ENCODE measurements at places on chromosomes 3 and 15. TPM values are rescaled to one million over a fixed set of nuclear protein-coding genes. Genes with fewer than 3 reads are reported as not detected.

SOX14 gene
- not detected for total RNA-seq

EPHB3 gene
- total RNA-seq = 1.3 TPM

AMT gene
- 1.1 TPM for total RNA-seq

IMPG2 gene
- total RNA-seq = not detected

AMIGO3 gene
- 4.9 TPM for total RNA-seq

HTR3E gene
- total RNA-seq = not detected

TAGLN3 gene
- total RNA-seq = not detected

TMEM207 gene
- total RNA-seq = not detected

MED12L gene
- 1.8 TPM for total RNA-seq

GCNT3 gene
- total RNA-seq = not detected

POC1A gene
- 1.1 TPM for total RNA-seq

NPAP1 gene
- not detected for total RNA-seq

ROPN1 gene
- not detected for total RNA-seq

GPR160 gene
- total RNA-seq = 3.1 TPM

SLC2A2 gene
- not detected for total RNA-seq

EPB42 gene
- not detected for total RNA-seq

CCPG1 gene
- 34.8 TPM for total RNA-seq

GOLGA8T gene
- not detected for total RNA-seq

CLDN16 gene
- total RNA-seq = not detected

AP3B2 gene
- total RNA-seq = not detected

TUSC7 gene
- not detected for total RNA-seq

SERPINI2 gene
- not detected for total RNA-seq

USP50 gene
- total RNA-seq = not detected

ST8SIA2 gene
- total RNA-seq = not detected

TMEM158 gene
- 26.5 TPM for total RNA-seq

EIF5A2 gene
- 9.9 TPM for total RNA-seq

CAMKV gene
- not detected for total RNA-seq

GOLGA6D gene
- total RNA-seq = not detected

PLSCR5 gene
- not detected for total RNA-seq

VGLL3 gene
- total RNA-seq = 74.9 TPM

TEX55 gene
- total RNA-seq = not detected

GOLGA8A gene
- total RNA-seq = 13.1 TPM

KCTD6 gene
- total RNA-seq = 14.7 TPM

PARP15 gene
- total RNA-seq = not detected

GABRR3 gene
- total RNA-seq = not detected

LRRC31 gene
- not detected for total RNA-seq

PLA1A gene
- not detected for total RNA-seq

MORC1 gene
- total RNA-seq = not detected

OXSM gene
- 4.9 TPM for total RNA-seq

KBTBD8 gene
- 2.0 TPM for total RNA-seq

SLC41A3 gene
- 38.7 TPM for total RNA-seq

ITIH3 gene
- 0.65 TPM for total RNA-seq

IQCF5 gene
- total RNA-seq = not detected

ARHGEF3 gene
- 7.3 TPM for total RNA-seq

All from cardiac atrium fibroblast (primary cell).